ENCODE measurements at places on chromosomes 13 and 19.

GRCh38 chr19:43445426-43445825 is 20.0 kb downstream of the LYPD3 start:
- DNase-seq: no peak

DNA sequence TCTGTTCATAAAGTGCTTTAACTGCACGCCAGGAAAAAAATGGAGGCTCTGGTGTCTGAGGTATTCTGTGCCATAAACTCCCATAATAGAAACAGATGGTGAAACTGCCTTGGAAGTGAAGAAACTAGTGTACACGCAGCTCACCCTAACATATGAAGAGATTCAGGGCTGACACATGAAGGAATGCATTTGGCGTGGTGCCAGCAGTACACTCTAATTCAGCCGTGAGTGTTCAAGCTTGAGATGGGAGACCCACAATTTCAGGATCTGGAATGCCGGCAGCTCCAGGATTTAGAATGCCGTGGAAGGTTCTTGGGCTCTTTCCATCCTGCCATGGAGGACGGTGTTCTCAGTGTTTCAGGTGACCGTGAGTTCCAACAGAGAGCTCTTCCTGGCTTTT is 478.4 kb downstream of the TSHZ3 start:
- no peak for DNase-seq

DNA sequence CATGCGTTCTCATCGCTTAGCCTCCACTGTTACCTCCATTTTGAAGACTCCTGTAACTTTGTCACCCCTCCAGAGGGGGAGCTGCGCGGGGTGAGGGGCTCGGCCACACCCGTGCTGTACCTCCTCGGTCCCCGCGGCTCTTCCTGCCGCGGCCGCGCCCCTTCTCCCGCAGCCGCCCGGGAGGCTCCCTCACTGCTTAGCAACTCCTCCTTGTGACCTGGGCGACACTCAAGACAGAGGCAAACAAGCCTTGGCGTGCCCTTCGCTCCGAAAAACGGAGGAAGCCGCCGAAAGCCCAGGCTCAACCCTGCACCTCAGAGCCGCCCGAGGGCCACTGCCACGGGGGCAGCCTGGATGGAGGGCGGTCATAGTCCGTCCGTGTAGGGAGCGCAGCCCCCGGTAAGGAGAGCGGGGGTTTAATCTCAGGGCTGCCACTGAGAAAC is 494.3 kb downstream of the FOXO1 start:
- DNase-seq: no peak

GRCh38 chr13:48629277-48629676 is 24.5 kb upstream of the CYSLTR2 start:
- DNase-seq: no peak

GRCh38 chr13:42380420-42381164 is 108.6 kb downstream of the AKAP11 start:
- no peak for DNase-seq

DNA sequence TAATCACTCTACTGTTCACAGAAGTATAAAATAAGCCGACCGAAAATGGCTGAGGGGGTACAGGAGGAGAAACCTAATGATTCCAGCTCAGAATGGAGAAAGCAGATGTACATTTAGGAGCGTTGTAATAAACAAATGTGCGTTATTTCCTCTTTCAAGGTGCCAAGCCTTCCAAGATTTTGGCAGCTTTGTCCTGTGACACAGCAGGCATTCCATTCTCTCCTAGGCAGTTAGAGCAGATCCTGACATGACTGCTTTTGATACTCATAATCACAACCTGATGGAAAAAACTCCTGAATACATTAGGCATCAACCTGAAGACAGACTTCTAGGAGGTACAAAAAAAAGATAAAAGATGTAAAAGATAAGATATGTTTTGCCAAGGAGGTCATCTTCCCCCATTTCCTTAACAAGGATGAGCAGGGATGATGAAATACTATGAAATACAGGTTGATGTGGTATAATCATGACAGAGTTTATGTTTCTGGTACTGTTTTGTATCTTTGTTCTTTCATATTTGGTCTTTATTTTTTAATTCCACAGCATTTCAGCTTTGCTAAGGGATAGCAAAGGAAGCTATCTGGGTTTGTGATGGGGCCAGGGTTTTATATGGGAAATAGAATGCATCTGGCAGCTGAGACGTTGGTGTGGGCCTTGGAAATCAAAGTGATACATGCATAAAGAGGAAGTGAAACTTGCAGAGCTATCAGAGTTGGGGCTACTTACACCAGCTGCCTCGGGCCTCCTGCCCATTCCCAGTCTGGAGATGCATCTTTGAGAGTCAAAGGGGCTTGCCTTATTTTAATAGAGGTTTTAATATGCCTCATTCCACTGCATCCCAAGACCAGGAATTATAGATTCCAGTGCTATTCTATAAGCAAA is 222.5 kb downstream of the OXGR1 start:
- DNase-seq: no peak

GRCh38 chr13:51832471-51833152 is 12.4 kb downstream of the TMEM272 start:
- DNase-seq: no peak

- DNase-seq: no peak
These were observed 10.4 kb upstream of the ZSWIM4 start for GRCh38 chr19:13784731-13785452.

- no peak for DNase-seq
These were observed 428.1 kb downstream of the ITGBL1 start for GRCh38 chr13:101880581-101880980.

- DNase-seq: no peak
These were observed 634.6 kb upstream of the ARGLU1 start for GRCh38 chr13:107202371-107203023.

DNA sequence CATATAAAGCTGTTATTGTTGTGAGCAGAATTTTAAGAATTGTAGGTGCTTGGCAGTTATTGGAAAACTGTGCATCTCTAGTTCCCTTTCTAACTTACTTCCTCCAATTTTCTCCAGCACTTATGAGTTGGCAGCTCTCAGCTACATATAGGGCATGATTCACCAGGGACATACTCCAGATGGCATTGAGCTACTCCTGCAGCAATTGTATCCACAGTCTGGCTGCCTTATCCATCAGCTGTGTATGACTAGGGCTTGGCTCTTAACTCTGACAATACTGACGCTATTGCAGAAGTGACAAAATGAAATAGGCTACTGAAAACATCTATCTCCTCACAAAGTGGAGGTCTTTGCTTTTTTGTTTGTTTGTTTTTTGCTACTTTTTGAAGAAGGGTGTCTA is 276.7 kb downstream of the POU4F1 start:
- DNase-seq: no peak
